ENCODE measurements at places on chromosomes 6 and 20.

DNA sequence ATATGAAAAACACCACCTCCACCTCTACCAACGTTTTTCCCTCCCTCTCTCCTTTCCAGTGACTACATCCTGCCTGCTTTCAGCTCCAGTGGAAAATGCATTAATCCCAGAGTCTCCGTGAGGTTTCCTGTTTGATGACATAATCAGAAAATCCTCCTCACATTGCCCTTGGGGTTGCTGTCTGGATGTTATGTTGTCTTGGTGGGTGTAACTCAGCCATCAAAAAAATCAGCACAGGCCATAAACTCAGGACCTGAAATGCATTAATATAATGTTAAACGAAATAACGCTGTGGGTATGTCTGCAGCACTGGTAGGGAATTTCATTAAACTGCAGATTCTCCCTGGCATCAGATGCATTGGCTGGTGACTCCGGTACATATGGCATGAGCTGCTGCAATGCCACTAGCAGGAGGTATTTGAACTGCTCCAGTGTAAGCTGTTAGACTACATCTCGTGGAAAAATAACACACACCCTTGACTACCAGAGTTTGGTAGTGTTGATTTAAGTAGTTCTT is 297.8 kb downstream of the PRL start:
- peak; percentile 77 for DNase-seq

- no peak for DNase-seq
Measured at GRCh38 chr6:159736908-159737307, 9.6 kb downstream of the WTAP start.

- DNase-seq = no peak
Measured at GRCh38 chr6:24408719-24409410, 6.1 kb downstream of the MRS2 start.

DNA sequence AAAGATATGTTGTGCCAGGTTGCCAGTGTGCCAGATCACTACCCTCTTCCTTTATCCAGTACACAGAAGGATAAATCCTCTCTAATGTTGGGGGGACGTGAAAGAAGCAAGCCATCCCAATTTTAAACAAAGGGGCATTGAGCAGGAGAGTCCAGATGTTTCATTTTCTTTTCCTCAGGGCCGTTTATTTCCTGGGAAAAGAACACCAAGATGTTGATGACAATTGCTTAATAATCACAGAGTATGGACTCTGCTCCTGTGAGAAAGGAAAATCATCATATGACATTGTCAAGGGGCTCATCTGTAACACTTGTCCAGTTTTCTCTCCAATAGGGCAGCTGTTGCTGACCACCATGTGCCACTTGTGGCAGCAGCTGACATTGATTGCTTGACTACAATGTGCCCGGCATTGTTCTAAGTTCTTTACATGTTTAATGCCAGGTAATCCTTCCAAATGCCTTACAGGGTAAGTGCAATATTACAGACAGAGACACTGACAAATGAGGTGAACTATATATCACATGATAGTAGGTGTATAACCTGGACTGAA is 161.4 kb downstream of the CD109 start:
- no peak for DNase-seq

DNA sequence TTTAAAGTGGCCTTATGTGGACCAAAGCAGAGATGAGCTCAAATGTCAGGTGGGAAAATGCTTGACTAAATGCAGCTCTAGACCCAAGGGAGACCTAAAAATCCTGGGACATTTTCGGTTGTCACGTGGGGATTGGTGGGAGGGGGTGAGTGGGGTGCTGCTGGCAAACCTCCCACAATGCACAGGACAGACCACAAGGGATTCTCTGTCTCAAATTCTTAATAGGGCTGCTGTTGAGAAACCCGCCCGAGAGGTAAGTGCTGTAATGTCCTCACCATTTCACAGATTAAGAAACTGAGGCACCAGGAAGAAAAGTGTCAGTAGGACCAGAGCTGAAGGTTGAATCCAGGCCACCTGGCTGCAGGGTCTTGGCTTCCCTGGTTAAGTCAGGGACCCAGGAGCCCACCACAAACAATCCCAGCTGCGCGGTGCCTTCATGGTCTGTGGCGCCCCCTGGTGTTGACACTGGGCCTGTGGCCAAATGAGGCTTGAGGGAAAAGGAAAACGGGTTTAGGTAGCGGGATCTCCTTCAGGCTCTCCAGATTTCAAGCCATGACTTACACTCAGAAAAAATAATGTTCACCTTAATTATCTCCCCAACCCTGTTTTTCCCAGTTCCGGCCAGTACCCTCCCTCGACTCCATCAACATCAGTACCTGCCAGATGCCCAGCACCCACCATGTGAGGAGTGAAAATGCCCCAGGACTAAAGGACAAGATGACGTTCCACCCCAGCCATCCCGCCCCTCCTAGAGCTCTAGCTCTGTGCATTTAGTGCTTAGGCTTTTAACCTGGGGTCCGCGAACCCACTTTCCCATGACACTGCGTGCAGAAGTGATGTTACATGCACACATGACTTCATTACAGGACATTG is 7.2 kb downstream of the HLA-G start:
- DNase-seq = peak; percentile 30

GRCh38 chr6:7479801-7480266 is 61.6 kb upstream of the DSP start:
- DNase-seq = no peak

GRCh38 chr6:161029195-161029809 is 37.7 kb downstream of the MAP3K4 start:
- DNase-seq = no peak

- DNase-seq = peak; percentile 22
Measured at GRCh38 chr6:45808917-45809316, 206.7 kb downstream of the CLIC5 start.

DNA sequence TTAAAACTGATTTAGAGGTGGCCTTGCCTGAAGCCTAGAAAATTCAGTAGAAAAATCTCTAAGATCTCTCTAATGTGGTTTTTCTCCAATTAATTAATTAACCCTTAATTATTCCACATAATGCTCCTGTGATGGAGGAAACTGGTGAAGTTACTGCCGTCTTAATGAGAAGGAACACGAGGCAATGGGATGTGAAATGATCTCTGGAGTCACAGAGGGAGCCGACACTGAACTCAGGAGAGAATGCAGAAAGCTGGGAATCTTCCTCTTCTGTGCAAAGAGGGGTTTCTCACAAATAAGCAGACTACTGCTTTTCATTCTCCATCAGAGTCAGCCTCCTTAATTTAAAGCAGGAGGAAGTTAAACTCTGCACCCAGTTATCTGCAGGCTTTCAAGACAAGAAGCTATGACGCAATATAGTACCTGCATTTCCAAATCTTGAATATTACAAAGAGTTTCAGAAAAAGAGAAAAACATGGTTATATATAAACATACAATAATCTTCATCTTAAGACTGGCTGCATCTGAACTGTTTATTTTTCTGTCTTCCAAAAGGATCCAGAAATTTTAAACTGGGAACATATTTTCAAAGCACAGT is 18.1 kb upstream of the SNRPB2 start:
- no peak for DNase-seq

DNA sequence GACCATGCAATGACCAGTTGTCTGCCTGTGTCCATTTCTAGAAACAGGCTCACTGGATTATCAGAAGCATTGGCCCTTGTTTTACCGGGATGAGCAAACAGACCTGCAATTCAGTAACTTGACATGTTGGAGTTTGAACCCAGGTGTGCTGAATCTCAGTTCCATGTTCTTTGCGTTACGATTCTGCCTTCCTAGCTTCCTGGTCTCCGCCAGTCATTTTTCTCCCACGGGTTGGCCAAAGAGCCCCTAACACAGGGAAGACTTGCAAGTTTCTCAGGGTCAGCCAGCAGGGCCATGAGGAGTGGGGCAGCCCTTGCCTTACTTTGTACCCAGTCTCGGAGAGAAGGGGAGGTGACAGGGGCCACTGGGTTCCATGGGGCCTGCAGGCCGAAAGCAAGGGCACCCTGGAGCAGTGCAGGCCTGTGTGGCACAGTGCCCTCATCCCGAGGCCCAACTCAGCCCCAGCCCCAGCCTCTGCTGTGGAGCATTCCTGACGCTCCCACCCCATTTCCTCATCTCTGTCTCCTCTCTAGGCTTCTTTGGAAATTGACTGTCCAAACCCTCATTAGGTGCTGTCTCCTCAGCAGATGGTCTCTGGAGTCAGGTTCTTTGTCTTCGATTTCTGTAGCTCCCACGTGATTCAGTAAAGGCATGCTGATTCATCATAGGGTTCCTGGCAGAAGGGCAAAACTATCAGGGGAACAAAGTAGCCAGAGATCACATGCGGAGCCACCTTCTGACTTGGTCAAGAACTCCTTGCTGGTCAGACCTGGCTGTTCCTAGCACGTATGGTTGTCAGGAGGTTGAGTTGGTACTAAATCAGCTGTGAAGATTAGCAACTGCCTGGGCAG is 23.6 kb downstream of the CDS2 start:
- DNase-seq = peak; percentile 14

- no peak for DNase-seq
Measured at GRCh38 chr20:11232896-11233295, 559.1 kb upstream of the JAG1 start.

GRCh38 chr20:38152175-38152620 is 12.9 kb downstream of the TGM2 start:
- DNase-seq = no peak

GRCh38 chr20:1696521-1697209 is 39.1 kb upstream of the SIRPG start:
- no peak for DNase-seq

- DNase-seq = no peak
Measured at GRCh38 chr6:105691081-105691480, 288.2 kb upstream of the PREP start.

- no peak for DNase-seq
Measured at GRCh38 chr6:6793388-6794250, 205.1 kb downstream of the LY86 start.

GRCh38 chr6:81572020-81572419 is 180.5 kb downstream of the TENT5A start:
- no peak for DNase-seq

GRCh38 chr6:22029171-22029570 is 267.7 kb downstream of the PRL start:
- no peak for DNase-seq

DNA sequence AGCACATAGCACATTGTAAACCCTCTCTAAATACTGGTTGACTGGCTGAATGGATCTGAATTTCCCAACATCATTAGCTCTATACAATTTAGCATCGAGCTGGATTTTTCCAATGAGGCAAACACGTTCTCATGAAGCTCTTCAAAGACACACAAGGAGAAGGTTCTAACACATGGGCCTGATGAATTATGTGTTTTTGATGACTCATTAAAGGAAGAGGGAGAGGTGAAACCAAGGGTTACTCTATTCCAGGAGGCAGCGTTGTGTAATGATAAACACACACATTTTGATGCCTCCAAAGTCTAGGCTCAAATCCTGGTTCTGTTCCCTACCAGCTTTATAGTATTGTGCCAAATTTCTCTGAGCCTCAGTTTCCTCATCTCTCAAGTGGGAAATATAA is 84.3 kb downstream of the PFDN4 start:
- no peak for DNase-seq

DNA sequence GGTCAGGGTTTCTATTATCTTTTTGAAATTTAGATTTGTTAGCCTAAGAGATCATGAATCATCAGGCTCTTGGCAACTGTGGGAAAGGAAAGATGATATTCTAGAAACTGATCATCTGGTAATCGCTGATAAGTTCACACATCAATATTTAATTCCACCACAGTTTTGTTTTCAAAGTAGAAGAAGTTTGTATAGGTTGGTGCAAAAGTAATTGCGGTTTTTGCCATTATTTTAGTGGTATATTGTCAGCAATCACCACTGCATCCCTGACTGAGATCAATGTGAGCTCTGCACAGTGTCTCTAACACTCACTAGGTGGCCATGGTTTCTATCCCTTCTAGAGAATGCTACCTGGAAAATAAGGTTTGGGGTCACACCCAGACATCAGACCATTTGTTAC is 17.0 kb upstream of the PXDC1 start:
- no peak for DNase-seq
